ENCODE measurements at places on chromosomes 7 and 10. TPM values are rescaled to one million over a fixed set of nuclear protein-coding genes. Genes with fewer than 3 reads are reported as not detected.

Gene NMT2
- 15.0 TPM for polyA plus RNA-seq

Gene HOXA5
- 0.41 TPM for polyA plus RNA-seq

Gene TUBB8
- 0.23 TPM for polyA plus RNA-seq

Gene FRMD4A
- 9.9 TPM for polyA plus RNA-seq
